Prostate gland (tissue), 2 donors: ENCODE measurements at places on chromosomes 5 and 9. TPM values are rescaled to one million over a fixed set of nuclear protein-coding genes. Genes with fewer than 3 reads are reported as not detected.

Gene OCLN
- total RNA-seq, result 26.8 TPM

Gene TLR4
- 9.7 TPM for total RNA-seq

Gene ITGA1
- total RNA-seq, result 43.7 TPM

Gene NUDT12
- total RNA-seq, result 11.3 TPM

Gene STING1
- total RNA-seq, result 59.1 TPM

Gene NR5A1
- total RNA-seq, result 88.4 TPM

Gene PCDHB11
- 2.6 TPM for total RNA-seq

Gene CMYA5
- total RNA-seq, result 26.1 TPM

Gene SPRY4
- 7.5 TPM for total RNA-seq

Gene OR1Q1
- total RNA-seq, result not detected

Gene FST
- 8.4 TPM for total RNA-seq

Gene HK3
- total RNA-seq, result 4.7 TPM

Gene POLR1E
- total RNA-seq, result 21.0 TPM

Gene SLC25A2
- total RNA-seq, result 4.4 TPM

Gene ZDHHC11
- 9.8 TPM for total RNA-seq

Gene ACOT12
- not detected for total RNA-seq

Gene TXNDC8
- not detected for total RNA-seq

Gene GFI1B
- total RNA-seq, result not detected

Gene PTGDS
- total RNA-seq, result 5,242 TPM

Gene FCN1
- total RNA-seq, result 0.23 TPM

Gene SURF2
- total RNA-seq, result 16.4 TPM

Gene MYOT
- 0.34 TPM for total RNA-seq

Gene STOML2
- total RNA-seq, result 114 TPM

Gene SPATA31C1
- not detected for total RNA-seq

Gene TRIM41
- 28.3 TPM for total RNA-seq

Gene GCNT4
- total RNA-seq, result 1.4 TPM

Gene UQCRQ
- total RNA-seq, result 201 TPM

Gene DMRTA1
- total RNA-seq, result 5.5 TPM

Gene CSNK1G3
- 43.1 TPM for total RNA-seq

Gene CDO1
- 29.8 TPM for total RNA-seq
